SK-N-SH treated with all-trans-retinoic acid at 6 μM for 48 hours (cell line): ENCODE measurements at places on chromosomes 13 and 19.
A peak's percentile ranks its signal among the peaks of the same experiment; 100 is the strongest.

- ATAC-seq: 0 out of 3 replicates have a peak, but pooled peaks have one; percentile 22
Observed at GRCh38 chr19:55958356-55958755, 10.7 kb downstream of the NLRP8 start.

- no peak for ATAC-seq
Observed at GRCh38 chr13:113964251-113964995, 9.5 kb downstream of the C13orf46 start.

- no peak for ATAC-seq
Observed at GRCh38 chr13:76164290-76164689, 528.2 kb downstream of the LMO7 start.

DNA sequence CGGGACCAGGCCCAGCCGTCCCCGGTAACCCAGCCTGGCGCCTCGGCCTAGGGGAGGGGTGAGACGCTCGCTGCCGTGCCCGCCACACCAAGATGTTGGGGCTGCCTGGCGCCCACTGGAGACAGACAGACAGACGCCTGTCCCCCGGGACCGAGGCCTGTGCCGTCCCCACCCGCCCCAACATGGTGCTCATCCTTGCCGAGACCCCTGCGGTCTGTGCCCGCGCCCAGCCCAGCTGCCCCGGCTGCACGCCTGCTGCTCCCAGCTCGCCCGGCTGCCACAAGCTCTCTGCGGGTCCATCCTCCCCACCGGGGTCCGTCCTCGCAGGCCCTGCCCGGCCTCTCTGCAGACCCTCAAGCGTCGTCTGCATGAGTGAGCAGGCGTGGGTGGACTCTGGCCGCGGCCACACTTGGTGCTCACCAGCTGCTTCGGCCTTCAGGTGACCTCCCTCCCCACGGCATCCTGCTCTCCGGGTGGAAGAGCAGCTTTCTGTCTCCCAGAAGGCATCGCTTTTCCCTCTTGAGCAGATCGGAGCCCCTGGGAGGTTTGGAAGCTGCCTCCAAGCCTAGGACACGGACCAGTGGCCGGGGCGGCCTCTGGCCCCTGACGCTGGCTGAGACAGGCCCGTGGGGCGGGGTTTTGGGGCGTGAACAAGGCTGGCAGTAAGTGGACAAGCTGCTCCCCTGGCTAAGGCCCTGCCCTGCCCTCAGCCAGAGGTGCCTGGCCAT is 6.7 kb upstream of the TMPRSS9 start:
- no peak for ATAC-seq

DNA sequence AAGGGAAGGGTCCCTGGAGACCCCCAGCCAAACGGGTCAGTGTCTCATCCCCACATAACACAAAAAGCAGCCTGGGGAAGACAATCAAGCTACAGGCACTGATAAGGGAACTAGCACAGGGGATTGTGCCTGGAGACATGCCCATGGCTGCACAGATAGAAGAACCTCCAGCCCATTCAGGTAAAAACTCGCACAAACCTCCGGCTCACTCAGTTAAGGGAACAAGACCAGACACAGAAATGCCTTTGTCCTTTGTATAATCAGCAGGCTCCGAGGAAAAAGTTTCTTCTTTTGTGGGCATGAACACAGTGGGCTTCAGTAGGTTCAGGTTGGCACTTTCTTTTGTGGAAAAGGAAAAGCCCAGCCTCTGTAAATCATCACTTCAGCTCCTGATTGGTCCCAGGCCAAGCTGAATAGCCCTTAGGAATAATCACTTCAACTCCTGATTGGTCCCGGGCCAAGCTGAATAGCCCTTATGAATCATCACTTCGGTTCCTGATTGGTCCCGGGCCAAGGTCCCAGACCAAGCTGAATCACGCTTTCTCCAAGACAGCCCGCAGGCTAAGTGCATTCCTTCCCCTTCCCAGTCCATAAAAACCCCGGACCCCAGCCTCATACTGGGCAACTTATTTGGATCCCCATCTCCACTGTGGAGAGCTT is 5.0 kb upstream of the ZNF230 start:
- ATAC-seq: no peak

DNA sequence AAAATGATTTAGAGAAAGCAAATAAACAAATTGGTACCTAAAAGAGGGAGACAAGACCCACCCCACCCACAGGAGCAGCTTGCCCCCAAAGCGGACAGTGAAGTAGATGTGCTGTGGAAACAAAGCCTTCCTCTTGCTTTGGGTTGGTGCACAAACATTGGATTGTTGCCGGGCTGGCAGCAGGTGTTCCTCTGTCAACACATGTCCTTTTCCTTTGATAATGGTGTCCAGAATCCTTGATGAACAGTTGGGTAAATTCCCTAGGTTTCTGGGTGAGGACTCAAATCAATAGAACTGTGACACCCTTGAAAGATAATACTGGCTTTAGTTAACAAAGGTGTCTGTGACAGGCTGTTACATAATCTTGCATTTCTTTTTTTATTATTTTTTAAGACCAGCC is 311.8 kb downstream of the SPRY2 start:
- no peak for ATAC-seq

GRCh38 chr13:41673640-41674039 is 216.3 kb downstream of the RGCC start:
- ATAC-seq: no peak

GRCh38 chr19:18464646-18465045 is 26.7 kb upstream of the ISYNA1 start:
- ATAC-seq: no peak

DNA sequence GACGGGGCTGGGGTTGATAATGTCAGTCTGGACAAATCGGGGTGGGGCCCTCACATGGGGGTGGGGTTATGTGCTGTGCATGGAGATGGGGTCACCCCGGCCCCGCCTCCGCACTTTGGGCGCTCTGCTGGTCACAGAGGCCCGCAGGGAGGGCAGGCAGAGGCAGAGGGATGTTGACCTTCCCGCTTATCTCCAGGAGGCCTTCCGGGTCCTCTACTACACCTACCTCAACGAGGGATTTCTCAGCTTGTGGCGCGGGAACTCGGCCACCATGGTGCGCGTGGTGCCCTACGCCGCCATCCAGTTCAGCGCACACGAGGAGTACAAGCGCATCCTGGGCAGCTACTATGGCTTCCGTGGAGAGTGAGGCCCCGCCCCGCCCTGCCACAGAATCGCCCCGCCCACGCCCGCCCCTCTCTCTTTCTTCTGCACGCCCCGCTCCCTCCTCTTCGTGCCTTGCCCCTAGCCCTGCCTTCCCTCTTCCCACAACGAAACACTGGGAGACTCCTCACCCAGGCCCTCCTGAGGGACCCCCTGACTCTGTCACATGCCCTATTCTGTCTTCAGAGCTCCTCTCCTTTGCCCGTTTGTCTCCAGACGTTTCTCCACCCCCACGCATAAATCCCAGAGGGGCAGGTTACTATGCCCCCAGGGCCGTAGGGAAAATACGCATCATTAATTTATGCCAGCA is 32.8 kb downstream of the TMEM161A start:
- ATAC-seq: no peak

- ATAC-seq: no peak
Observed at GRCh38 chr13:102897371-102898138, 51.7 kb downstream of the ERCC5 start.

GRCh38 chr13:90483906-90484305 is 863.6 kb upstream of the MIR17HG start:
- ATAC-seq: no peak

DNA sequence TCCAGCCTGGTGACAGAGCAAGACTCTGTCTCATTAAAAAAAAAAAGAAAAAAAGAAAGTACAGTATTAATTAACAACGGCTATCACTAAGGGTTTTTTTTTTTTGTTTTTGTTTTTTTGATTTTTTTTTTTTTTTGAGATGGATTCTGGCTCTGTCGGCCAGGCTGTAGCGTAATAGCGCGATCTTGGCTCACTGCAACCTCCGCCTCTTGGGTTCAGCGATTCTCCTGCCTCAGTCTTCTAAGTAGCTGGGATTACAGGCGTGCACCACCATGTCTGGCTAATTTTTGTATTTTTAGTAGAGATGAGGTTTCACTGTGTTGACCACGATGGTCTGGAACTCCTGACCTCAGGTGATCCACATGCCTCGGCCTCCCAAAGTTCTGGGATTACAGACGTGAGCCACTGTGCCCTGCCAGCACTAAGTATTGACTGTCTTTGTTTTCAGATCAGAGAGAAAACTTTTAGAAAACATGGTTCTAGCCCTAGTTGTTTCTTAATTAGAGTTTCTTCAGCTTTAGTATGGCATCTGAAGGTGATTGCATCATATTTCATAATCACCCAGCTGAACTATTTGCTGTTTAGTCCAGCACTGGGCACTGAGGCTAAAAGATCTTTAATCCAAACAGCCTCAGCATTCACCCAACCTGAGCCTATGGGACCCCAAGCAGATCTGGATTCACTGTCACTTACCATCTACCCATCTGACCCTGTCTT is 2.7 kb upstream of the GATAD2A start:
- ATAC-seq: no peak

- no peak for ATAC-seq
Observed at GRCh38 chr13:23674795-23675640, 104.8 kb downstream of the TNFRSF19 start.

DNA sequence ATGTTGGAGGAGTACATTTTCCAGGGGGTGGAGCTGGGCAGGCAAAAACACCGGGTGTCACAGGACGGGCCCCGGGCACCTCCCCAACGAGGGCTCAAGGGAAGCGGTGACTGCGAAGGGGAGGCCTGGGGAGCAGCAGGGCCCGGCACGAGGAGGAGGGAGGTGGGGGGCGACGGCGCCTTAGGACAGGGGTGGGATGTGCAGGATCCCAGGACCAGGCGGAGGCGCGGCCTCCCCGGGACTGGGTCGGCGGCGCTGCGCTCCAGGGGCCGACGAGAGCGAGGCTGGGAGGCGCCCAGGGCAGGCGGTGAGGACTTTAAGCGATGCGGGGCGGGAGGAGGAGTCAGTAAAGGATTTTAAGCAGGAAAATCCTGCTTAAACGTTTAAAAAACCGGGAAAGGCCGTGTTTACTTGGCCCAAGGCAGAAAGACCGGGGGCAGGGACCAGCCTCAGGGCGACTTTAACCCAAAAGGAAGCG is 427 bp downstream of the ZNF160 start:
- peak; percentile 66 for ATAC-seq

- no peak for ATAC-seq
Observed at GRCh38 chr19:18951721-18952281, 10.8 kb upstream of the HOMER3 start.

- no peak for ATAC-seq
Observed at GRCh38 chr13:105278943-105279381, 1256.5 kb downstream of the EFNB2 start.

GRCh38 chr19:34773555-34773864 is 495 bp upstream of the ZNF599 start:
- ATAC-seq: no peak

DNA sequence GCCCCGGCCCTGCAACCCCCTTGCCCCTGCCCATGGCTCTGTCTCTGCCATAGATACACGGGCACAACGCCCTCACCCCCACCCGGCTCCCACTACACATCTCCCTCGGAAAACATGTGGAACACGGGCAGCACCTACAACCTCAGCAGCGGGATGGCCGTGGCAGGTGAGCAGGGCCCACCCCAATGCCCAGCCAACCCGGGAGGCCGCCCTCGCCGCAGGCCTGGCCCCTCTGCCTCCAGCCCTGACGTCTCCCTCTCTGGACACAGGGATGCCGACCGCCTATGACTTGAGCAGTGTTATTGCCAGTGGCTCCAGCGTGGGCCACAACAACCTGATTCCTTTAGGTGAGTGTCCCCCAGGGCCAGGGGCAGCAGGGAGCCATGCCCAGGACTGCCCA is 7.7 kb downstream of the YIPF2 start:
- ATAC-seq: no peak

DNA sequence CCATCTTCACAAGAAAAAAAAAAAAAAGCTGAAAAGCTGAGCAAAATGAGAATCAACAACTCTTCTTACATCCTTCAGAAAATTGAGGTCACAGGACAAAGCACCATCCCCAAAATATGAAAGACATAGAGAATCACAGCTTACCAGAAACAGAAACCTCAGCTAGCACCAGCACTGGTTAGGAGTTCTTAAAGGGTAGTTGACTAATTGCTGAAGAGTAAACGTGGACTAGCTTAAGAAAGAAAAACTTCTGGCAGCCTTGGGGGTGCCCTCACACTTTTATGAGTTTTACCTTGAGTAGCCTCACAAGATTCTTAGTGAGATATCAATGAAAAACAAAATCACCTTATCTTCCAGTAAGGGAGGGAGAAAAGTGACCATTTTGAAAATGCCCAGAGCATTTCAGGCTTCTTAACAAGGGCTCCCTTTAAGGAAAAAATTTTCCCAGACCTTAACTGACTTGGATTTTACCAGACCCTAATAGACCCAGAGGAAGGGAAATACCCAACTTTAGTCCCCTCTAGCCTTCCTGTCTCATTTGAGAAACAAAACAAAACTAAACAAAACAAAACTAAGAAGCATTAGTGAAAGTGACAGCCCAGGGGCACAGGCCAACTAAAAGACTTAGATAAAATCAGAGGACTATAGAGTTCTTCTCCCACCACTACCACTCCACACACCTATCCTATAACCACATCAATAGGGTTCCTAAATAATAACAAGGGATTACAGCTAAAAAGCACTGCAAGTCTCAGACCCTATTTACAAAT is 888.6 kb downstream of the DIAPH3 start:
- ATAC-seq: no peak

DNA sequence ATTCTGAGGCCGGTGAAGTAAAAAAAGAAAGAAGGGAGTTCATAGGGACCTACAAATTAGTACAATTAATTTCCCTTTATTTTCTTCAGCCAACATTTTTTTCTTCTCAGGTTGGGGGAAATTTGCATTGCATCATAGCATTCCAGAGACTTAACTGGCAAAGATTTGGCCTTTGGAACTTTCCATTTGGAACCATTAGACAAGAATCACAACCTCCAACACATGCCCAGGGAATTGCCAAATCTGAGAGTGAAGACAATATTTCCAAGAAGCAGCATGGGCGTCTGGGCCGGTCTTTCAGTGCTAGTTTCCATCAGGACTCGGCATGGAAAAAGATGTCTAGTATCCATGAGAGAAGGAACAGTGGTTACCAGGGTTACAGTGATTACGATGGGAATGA is 6.4 kb upstream of the ERCC5 start:
- no peak for ATAC-seq

DNA sequence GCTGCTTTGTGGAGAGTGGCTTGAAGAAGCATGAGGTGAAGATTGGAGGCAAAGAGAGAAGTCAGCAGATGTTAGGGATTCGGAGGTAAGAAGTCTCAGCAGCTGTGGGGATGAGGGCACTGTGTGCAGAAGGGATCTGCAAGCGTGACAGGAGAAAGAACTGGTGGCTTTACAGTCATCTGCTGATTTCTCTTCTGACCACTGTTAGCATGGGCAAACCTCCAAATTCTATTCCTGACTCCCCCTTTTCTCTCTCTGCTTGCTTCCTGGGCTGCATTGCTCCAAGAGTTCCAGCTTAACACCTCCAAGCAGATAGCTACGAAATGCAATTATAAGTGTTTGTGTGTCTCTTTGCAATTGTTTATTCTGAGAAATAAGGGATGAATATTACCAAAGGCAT is 159.6 kb downstream of the GGACT start:
- ATAC-seq: no peak

- no peak for ATAC-seq
Observed at GRCh38 chr13:28716511-28716910, 2.3 kb downstream of the SLC46A3 start.

GRCh38 chr13:34256236-34256635 is 438.3 kb downstream of the RFC3 start:
- no peak for ATAC-seq

- ATAC-seq: no peak; the same call in 2 of the 3 replicates
Observed at GRCh38 chr13:50015258-50015657, at the start of gene KCNRG. Gene KCNRG, plus strand, starts transcription at chr13:50015444. Its CDS starts 50 bp downstream, at chr13:50015494.

GRCh38 chr19:19537075-19538048 is 703 bp upstream of the CILP2 start:
- no peak for ATAC-seq
